ENCODE measurements at places on chromosomes 11 and 22. TPM values are rescaled to one million over a fixed set of nuclear protein-coding genes. Genes with fewer than 3 reads are reported as not detected.

- no peak for DNase-seq
Observed at GRCh38 chr11:47688111-47688510, 27.1 kb downstream of the AGBL2 start.

DNA sequence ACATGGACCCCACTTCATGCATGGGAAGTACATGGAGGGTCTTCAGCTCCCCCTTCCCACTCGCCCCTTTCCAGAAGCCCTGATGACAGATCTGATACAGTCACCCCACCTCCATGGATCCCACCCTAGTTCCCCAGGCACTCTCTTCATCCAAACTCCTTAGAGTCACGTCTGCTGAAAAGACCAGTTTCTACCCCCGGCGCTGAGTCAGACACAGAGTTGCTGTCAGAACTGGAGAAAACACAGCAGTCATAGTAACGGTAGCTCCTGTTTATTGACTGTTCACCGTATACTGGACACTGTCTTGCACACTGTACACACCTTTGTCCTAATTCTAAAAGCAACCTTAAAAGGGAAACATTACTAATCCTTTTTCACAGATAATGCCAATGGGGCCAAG lies 29.1 kb downstream of the DRD2 start:
- no peak for DNase-seq

DNA sequence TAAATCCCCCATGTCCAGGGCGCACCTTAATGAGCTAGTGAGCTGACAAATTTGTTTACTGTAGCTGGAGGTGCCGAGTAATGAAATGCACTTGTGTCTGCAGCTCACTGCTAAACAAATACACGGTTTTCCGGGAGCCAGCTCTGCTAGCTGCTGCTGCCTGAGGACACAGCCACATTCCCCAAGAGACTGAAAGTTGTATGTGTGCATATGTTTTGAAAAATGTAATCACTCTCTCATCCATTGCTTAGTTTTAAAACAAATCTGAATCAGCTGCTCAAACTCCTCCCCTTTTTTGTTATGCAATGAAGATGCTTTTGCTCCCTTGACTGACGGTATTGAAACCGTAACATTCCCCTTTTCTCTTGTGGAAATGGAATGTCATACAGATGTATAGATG lies 62.4 kb upstream of the NNMT start:
- no peak for DNase-seq

DNA sequence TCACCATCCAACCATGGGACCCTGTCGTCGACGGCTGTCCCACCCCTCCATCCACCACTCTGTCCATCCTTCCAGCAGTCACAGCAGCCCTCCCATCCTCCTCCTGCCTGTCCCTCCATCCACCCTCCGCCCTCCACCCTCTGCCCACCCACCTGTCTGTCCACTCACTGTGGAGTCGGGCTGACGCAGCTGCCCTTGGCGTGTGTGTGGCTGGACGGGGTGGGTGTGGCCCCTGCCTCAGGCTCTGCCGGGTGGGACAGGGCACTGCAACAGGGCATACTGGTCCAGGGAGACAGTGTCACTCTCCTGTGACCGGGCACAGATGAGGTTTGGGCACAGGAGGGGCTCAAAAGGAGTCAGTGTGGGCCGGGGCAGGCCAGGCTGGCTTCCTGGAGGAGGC lies 1.9 kb downstream of the PKP3 start:
- no peak for DNase-seq

DNA sequence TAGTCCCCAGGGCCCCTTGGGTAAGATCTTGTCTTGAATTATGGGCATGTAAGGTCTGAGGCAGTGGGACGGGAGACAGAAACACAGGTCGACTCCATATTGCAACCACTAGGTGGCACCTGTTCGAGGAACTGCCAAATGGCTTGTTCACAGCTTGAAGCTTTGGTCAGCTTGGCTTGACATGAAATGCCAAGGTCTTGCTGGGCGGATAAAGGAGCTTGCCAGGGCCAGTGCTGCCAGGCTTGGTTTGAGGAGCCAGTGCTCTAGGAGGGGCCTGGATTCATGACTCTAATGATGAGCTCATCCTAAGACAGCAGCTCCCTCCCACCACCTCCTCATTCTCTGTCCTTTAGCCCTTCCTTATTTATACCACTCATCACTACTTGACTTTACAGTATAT lies 11.9 kb upstream of the NRIP3 start:
- peak; percentile 27 for DNase-seq

GRCh38 chr11:117278347-117278746 lies 12.8 kb upstream of the BACE1-AS start:
- no peak for DNase-seq

DNA sequence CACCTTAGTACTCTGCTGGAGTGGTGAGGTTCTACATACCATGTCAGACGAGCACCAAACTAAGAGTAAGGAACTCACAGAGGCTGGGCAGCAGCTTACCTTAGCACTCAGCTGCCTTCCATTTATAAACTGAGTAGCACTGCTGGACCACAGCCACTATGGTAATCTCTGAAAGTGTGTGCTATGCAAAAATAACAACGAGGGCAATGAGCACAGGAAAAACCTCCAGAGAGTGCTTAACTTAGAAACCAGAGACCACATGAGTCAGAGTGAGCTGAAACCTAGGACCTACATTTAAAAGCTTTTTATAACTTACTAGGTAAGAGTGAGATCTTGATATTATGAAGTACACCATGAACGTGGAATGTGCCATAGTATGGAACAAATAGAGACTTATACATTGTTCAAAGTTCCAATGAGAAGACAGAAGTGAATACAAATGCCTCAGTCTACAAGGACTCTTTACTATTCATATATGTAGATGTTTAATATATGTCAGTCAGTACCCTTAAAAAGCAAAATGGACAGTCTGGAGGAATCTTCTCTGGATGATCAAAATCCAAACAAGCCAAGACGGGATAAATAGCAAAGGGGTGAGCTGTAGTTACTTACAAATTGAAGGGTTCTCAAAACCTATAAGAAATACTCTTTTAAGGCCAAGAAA lies 17.2 kb upstream of the CD59 start:
- DNase-seq, result no peak

GRCh38 chr11:122398167-122398566 lies 257.4 kb upstream of the UBASH3B start:
- DNase-seq, result no peak

GRCh38 chr11:77542296-77542695 lies 47.5 kb upstream of the AQP11 start:
- DNase-seq, result no peak

GRCh38 chr22:37566903-37567798 lies 6.9 kb downstream of the CDC42EP1 start:
- peak; percentile 81 for DNase-seq

DNA sequence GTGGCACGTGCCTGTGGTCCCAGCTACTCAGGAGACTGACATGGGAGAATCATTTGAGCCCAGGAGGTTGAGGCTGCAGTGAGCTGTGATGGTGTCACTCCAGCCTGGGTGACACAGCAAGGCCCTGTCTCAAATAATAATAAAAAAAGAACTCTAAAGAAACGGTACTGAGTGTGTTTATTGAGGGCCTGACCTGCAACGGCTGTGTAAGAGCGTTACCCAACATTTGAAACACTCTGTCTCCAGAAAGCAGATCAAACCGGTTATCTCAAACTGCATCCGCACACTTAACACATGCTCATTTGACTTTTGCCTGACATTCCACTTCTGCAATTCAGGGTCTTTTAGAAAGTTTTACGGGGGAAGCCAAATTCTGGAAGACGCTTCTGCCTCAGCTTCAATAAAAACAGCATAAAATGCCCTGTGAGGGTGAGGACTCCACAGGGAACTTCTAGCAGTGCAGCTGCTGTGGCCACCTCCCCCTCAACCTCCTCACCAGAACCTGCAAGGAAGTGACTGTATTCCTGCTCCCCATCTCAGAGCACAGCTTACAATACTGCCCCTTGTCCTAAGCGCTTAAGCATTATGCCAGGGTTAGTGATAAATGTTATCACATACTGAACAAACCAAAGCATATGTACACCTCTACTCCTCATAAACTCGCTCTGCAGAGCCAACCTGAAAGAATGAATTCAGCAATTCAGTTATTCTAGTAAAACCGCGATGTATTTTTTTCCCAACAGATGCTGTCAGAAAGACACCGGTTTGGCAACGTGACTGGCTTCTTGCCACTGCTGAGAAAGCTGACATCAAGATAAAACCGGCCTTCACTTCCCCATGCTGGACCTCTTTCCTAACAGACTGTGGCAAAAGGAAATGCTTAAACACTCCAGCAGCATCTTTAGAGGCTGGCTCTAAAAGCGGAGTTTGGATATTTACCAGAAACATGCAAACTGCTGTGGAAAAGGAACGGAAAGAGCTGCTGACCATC lies 52.2 kb downstream of the PRDM10 start:
- DNase-seq, result no peak

- no peak for DNase-seq
Observed at GRCh38 chr11:3191586-3192324, 26.6 kb upstream of the OSBPL5 start.

DNA sequence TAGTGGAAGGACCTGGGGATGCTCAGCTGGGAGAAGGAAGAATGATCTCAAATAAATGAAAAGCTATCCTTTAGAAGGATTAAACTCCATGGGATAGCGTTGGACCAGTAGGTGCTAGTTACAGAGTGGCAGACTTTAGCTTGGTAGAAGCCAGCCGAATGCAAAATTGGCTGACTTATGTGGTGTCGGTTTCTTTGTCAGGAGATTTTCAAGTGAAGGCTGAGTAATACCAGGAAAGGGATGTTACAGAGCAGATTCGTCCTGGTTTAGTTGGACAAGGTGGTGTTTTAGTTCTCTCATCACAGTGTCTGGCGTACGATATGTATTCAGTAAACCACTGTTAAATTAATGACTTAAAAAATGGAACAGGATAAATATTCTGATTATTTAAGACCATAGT lies 26.0 kb downstream of the FDX1 start:
- DNase-seq, result no peak

GRCh38 chr22:17950651-17951214 lies 73.6 kb downstream of the MICAL3 start:
- DNase-seq, result no peak

GRCh38 chr11:133306019-133306418 lies 226.3 kb downstream of the OPCML start:
- DNase-seq, result no peak

- DNase-seq, result no peak
Observed at GRCh38 chr22:49481659-49482399, 345.8 kb downstream of the BRD1 start.

DNA sequence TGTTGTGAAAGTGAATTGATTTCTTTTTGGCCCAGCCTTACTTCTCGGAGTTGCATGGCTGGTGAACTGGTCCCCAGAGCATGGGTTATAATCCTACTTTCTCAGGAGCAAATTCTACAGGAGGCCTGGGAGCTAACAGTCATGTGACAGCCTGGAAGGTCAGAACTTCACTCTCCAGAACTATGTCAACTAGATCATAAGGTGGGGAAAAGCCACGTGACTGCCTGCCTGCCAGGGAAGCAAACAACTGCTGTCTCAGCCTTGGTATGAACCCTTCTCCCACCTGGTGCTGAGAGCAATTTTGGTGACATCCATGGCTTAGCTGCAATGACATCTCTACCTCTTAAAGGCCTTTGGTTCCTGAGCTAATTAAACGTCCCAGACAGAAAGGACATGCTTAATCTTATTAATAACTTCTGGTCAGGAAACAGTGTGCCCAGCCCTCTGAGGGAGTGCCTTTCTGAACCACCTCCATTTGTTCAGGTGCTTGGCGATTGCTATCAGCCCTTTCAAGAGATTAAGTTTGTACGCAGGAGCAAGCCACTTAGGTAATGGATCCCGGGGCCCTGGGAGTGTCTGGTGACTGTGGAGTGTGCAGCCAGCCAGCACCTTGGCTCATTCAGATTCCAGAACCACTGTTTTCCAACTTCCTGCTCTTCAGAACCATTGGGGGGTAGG lies 1.4 kb upstream of the CREB3L1 start:
- no peak for DNase-seq

- no peak for DNase-seq
Observed at GRCh38 chr22:46349681-46350080, 14.2 kb downstream of the TRMU start.

DNA sequence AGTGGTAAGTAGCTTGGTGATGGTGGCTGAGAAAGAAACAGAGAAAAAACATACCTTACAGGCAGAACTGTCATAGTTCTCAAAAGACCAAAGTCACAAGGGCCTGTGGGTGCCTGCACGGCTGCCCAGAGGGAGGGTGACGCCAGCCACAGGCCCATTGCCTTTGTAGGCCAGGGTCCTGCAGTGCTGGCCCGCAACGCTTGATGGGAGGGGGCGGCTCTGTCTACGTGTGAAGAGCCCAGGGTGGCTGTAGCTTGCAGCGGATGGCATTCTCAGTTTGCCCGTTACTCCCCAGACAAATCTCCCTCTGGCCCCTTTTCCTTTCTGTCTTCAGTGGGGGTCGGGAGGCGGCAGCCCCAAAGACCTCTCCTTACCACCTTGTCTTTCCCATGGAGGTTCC lies 24.7 kb upstream of the B3GAT1 start:
- DNase-seq, result no peak

DNA sequence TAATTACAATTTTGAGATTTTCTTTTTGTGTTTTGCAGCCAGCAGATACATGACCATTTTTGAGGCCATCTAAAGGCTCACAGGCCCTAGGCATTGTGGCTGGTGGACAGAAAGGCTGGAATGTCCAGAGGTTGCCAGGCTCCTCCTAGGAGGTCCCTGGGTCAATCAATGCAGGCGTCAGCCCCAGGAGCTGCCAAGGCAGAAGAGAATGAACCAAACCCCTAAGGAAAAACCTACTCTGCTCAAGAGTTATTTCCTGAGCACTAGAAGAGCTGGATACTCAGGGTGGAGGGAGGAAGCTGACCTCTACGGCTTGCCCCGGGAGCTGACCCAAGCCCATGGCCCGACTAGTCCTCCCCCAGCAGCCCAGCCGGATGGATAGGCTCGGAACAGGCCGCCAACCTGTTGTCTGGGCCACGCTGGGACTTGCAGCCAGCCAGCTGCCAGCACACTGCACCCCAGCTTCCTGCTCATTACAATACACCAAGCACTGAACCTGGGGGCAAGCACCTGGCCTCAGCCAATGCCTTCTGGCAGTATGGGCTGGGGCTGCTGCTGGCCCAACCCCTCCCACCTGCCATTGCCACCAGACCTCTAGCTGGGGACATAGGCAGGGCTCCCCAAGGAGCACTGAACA lies 5.7 kb upstream of the SCGB1A1 start:
- DNase-seq, result no peak

GRCh38 chr22:20013382-20013871 lies 3.2 kb downstream of the ARVCF start:
- no peak for DNase-seq

DNA sequence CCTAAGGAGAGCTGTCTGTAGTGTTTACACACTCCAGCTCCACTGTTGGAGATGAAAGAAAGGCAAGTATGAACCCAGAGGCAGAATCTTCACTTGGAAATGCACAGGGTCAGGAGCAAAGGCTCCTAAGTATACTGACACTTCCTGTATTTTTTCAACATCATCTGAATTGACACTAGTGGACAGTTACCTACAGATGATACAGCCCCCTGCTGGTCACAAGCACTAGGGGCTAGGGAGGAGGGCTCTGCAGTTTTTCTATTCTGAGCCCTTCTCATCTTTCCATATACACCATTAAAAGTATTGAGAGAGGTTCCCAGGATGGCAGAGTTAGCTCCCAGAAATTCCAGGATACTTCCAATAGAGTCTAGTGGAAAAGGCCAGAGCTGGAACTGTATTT lies 290.3 kb upstream of the API5 start:
- DNase-seq, result no peak

NAP1L4 gene
- 344 TPM for total RNA-seq

MMP11 gene
- total RNA-seq, result 2.0 TPM

CD3E gene
- total RNA-seq, result 392 TPM

ADAMTS15 gene
- not detected for total RNA-seq

CELSR1 gene
- total RNA-seq, result 4.7 TPM

RPUSD4 gene
- total RNA-seq, result 49.6 TPM

TREH gene
- not detected for total RNA-seq

OR52I2 gene
- total RNA-seq, result not detected

GPHA2 gene
- not detected for total RNA-seq

All from naive thymus-derived CD4-positive, alpha-beta T cell (primary cell).